RPMI7951 (cell line): ENCODE measurements at places on chromosomes 11 and 22. TPM values are rescaled to one million over a fixed set of nuclear protein-coding genes. Genes with fewer than 3 reads are reported as not detected.

- no peak for DNase-seq
These were observed 114.3 kb downstream of the INSC start for GRCh38 chr11:15229069-15229468.

The TRIM66 gene
- 2.2 and 3.1 TPM in 2 replicates for total RNA-seq

DNA sequence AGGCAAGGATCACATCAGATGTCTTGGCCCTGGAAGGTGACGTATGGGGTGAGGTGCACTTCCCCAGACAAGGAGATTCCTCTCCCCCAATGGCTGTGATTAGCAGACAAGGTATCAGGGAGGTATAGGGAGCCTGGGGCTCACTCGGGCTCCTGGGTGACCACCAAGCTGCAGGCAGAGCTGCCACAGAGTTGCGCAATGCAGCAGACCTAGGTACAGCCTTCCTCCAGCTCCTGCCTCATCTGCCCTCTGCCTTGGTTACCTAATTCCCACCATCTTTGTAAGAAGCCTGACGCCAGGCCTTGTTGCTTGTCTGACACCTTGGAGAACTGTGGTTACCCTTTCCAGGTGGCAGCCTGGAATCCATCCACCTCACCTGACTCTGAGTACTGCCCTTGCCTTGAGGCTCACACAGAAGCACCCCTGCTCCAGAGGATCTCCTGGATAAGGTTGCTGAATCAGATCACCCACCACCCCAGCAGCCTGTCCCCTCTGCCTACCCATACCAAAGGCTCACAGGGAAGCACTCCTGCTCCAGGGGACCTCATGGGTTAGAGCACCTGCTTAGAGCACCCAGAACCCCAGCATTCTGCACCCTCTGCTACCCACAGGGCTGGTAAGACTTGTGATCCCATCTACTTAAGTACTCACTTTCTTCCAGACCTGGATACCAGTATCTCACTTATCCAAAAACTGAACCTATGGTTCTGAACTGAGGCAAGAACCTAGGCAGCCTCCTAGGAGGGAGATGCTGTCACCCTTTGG, 40.4 kb downstream of the GAB4 start:
- no peak for DNase-seq

- DNase-seq = no peak
These were observed 7.1 kb upstream of the MUC6 start for GRCh38 chr11:1043563-1044096.

DNA sequence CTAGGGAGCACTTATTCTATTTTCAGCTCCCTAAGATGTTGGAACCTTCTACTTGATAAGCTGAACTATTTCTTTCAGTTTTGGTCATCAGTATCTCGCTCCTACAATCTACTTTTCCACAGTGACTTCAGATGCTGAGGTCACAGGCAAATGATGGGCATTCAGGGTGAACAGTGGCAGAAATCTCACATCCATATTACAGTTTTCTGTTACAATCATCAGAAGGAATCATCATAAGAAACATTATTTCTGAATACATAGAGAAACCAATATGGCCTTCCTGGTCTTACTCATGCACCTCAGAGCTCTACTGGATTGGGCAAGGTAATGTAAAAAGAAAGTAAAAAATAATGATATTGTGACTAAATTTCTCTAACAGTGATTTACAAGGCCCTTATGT, 39.4 kb upstream of the DDI1 start:
- no peak for DNase-seq

- DNase-seq = peak; percentile 47
These were observed 646 bp upstream of the PATZ1 start for GRCh38 chr22:31346733-31347250.

- no peak for DNase-seq
These were observed 602.2 kb downstream of the BUD13 start for GRCh38 chr11:116170526-116171120.

DNA sequence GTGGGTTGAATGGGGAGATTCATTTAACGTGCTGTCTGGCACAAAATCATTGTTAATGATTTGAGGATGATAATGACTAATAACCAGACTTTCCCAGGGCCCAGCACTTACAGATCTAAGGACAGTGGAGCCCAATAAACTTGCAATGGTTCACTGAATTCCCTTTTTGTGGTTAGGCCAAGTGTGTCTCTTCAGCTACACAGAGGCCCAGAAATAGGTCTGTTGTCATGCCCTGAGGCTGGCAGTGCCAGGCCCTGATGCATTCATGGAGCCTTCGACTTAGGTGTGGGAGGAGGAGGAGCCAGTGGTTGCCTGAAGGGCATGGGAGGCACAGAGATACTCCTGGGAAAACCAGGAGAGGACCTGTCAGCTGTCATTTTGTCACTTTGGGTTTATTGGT, 56.1 kb downstream of the KIAA1671 start:
- peak; percentile 93 for DNase-seq

The TMEM151A gene
- 0.39 TPM in 1 of 2 replicates, not detected in the other for total RNA-seq

DNA sequence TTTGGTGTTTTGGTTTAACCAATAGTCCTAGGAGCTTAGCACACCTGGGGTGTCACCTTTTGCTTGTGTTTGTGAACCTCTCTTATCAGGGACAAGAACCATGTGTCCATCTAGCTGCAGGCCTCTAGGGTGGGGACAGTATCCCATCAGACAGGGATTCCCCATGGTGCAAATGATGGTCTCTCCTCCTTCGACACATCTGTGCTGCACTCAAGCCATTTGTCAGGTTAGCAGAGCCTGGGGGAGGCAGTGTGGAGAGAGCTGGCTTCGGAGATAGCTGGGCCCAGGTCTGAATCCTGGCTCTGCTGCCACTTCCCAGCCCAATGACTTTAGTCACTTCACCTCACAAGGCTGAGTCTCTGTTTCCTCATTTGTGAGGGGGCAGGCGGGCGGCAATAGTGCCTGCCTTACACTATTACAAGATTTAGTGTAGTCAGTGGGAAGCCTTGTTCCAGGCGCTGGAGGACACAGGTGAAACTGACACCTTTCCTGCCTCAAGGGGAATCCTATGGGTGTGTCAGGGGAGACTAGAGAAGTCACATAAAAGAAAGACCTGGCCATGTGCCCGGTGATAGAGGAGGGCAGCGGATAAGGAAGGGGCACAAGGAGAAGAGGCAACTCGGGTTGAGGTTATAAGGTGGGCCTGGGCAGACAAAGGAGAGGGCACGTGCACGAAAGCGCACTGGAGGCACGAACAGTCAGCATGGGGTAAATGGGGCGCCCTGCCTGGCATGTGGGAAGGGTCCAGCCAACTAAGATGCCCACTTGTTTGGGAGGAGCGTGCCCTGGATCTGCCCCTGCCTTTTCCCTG, 12.6 kb downstream of the KLHL35 start:
- no peak for DNase-seq

GRCh38 chr22:19149991-19150390, at the start of gene GSC2:
GSC2 (minus strand) TSS chr22:19150292; CDS start chr22:19150283, 9 bp downstream.
- DNase-seq = no peak

DNA sequence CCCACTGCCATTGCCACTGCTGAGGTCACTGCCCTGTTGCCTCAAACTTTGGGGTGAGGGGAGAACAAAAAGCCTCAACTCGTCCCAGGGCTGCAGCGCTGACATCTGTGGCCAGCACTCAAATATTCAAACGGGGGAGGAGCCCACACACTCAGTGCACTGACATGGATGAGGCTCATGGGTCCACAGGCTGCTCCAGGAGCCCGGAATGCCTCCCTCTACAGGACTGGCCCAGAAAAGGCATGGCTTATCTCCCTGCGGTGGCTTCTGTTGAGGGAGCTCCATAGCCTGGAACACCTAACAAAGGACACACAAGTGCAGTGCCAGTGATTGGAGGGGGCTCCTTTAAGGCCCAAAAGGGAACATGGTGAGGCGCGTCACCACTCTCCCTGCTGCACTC, 341.1 kb upstream of the LUZP2 start:
- peak; percentile 2 for DNase-seq

DNA sequence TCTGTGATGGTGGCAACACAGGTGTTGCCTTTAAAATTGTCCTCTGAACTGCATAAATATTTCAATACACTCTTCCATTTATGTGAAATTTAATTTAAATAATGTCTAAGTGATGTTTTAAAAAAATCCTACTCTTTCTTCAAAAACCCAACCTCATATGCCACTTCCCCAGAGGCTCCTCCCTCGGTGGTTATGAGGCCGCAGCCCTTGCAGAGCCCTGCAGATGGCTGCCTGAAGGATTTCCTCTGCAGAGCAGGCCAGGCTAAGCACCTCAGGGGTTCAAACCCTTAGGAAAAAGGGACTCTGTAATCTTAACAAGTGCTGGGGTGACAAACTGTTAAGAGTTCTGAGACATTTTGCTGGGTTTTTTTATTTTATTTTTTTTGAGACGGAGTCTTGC, 25.2 kb downstream of the MORC2 start:
- no peak for DNase-seq

DNA sequence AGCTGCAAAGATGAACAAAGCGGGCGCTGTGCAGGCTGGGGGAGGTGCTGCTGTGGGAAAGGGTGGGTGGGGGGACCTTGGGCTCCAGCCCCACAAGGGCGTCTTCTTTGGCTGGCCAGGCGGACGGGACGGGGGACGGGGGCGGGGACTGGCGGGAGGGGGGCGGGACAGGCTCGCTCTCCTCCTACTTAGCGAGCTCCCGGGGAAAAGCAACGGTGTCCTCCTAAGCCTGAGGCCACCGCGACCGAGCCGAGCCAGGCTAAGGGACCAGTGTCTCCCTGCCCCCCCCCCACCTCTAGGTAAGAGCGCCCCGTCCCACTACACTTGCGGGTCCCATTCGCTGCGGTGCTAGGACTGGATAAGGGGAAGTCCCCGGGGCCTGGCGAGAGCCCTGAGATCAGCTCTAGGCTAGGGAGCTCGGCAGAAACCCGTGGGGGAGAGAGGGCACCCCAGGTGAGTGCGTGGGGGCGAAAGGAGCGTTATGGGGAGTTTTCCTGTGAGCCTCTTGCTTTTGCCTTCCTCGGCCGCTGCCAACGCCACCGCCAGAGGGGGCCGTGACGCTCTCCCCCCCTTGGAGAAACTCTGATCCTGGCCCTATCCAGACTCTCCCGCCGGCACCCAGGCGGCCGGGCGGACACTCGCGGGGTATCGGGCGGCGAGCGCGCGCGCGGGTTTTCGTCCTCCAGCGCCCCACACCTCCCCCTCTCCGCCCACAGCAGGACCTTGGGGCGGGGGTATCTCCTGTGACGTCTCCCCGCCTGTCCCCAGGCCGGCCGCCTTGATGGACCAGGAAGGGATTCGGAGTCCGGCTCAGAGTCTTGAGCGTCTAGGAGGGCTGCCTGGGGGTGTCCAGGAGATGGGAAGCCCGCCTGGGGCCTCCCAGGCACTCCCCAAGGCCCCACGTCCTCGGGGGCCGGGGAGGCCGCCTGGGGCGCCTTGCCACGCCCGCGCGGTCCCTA, at the start of gene PHLDB1:
Gene PHLDB1, plus strand, starts transcription at position 215 of the 959 bp plus-strand sequence. CDS start 6,222 bp downstream, outside the sequence.
- DNase-seq = peak; percentile 73

The DDTL gene
- total RNA-seq = 1.9 and 2.3 TPM in 2 replicates

The P2RY6 gene
- 6.0 and 9.9 TPM in 2 replicates for total RNA-seq

The PDE2A gene
- 0.12 and 2.3 TPM in 2 replicates for total RNA-seq

The ANO1 gene
- 7.5 and 8.4 TPM in 2 replicates for total RNA-seq

DNA sequence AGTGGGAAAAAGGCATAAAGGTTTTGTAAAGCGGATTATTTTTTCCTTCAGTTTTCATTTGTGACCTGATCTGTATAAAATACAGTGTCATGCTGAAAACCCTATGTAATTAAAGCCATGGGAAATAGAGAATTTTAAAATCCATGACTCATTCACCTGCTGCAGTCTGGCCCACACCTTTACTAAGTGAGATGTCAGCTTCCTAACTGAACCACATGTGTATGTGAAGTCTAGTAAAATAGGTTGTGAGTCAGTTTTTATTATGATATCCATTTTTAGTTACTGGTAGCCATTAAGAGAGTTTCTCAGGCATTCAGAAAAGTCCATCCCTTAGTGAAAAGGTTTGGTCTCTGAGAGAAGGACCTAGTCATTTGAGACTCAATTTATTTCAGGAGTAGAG, 60.9 kb downstream of the TRIM44 start:
- DNase-seq = no peak

DNA sequence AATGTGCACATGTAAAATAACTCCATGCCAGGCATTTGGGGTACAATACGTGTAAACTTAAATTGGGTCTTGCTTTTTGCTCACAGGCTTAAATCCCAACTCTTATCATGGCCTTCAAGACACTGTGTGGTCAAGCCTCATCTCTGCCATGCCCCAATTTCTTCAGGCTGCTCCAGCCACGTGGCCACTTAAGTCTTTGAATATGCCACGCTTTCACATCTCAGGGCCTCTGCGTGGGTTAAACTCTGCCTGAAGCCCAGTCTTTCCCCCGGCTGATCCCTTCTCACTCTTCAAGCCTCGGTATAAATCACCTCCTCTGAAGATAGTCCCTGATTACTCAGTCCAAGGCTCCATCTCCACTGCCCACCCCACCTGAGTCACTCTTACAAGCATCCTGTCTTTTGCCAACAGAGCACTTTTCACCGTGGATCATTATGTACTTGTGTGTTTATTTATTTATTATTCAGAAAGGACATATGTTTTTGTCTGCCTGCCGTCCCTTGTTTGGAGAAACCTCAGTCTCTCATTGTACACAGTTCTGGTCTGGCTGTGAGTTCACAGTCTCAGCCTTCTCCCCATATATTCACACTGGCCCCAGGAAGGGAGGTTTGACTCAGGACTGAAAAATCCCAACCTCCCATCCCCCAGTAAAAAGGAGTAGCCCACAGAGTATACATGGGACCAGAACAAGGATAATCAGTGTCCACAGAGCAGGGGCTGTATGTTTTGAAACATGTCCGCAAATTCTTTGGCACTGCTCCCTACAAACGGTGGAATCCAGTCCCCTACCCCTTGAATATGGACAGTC, 344.7 kb downstream of the MN1 start:
- DNase-seq = peak; percentile 84

The MISFA gene
- total RNA-seq = 0.60 TPM in 1 of 2 replicates, not detected in the other

DNA sequence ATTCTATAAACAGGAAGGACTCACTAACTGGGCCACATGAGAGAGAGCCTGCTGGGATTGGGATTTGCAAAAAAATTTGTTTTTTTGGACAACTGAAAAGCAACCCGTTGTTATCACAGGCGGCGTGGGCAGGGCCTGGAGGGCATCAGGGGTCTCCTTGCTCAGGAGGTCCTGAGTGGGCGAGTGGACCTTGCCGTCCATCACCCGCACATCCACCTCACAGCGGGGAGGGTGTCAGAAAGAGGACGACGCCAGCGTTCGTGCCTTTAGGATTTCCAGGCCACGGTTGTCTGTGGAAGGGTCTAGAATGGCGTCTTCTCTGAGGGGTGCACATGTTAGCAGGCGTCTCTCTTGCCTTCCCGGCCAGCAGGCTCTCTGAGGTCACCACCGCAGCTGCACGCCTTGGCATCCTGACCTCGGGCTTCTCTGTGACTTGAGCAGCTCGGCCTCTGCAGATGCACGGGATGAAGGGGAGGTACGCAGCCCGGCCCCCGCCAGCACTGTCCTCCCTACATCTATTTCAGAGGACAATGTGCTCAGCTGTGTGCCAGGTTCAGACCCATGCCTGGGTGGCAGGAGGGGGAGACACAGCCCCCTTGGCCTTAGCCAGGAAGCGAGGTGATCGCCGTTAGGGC, 749.5 kb downstream of the BRD1 start:
- DNase-seq = no peak
